ENCODE measurements at places on chromosomes 13 and 19.

- peak; percentile 27 for DNase-seq
Measured at GRCh38 chr13:24727731-24728601, 36.0 kb upstream of the RNF17 start.

DNA sequence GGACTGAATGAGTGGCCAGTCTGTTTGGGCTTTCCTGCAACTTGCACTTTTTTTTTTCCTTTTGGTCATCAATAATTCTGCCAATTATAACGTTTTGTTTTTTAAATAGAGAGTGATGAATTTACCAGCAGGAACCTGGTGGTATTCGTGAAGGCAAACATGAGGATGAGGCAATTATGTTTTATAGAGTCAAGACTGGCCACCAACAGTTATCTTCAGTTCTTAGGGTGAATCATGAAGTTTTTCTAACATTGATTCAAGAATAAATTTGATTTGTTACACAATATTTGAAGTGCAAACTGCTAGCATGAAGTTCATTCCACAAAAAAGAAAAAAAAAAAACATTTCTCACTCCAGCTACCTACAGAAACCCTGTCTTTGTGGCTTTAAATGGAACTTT is 244.5 kb downstream of the SPRY2 start:
- no peak for DNase-seq

DNA sequence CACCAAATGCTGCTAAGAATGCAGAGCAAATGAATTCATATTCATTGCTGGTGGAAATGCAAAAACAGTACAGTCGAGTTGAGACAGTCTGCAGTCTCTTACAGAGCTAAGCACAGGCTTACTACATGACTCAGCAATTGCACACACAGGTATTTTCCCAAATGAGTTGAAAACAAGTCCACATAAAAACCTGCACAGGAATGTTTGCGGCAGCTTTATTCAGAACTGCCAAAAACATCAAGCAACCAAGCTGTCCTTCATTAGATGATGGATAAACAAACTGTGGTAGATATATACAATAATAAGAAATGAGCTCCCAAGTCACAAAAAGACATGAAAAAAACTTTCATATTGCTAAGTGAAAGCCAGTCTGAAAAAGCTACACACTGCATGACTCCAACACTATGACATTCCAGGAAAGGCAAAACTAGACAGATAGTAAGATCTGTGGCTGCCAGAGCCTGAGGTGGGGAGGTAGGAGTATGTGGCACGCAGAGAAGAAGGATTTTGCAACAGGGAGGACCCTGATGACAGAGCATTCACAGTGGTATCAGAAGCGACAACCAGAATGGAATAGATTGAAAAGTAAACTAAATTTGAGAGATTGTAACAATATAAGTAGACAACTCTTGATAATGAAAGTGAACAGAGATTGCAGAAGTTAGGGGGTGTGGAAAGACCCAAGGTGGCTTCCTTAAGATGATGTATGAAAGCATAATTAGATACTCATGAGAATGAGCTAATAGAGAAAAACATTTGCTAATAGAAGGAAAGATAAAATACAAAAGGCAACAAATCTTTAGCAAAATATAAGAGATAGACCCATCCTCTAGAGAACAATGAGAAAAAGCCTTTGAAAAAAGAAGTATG is 52.7 kb downstream of the TSC22D1 start:
- no peak for DNase-seq

GRCh38 chr13:29936051-29936813 is 85.8 kb upstream of the UBL3 start:
- no peak for DNase-seq

DNA sequence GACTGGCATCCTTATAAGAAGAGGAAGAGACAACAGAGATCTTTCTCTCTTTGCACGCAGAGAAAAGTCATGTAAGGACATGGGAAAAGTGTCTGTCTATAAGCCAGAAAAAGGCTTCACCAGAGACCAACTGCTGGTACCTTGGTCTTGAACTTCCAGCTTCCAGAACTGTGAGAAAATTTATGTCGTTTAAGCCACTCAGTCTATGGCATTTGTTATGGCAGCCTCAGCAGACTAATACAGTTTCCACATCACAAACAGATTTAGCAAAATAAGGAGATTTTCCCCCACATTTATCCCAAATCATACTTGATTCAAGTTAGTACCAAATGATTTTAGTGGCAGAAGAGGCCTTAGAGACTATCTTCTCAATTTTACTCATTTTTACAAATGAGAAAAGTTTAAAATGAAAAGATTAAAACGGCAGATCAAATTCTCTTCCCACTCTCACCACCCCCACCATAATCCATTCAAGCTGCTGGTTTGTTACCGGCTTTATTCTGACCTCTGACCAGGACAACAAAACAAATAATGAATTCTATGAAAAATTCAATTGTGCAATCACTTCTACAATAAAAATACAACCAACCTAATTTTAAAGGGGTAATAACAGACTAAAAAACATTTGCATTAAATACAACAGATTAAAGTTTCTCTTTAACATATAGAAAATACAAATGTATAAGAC is 316.3 kb downstream of the TBC1D4 start:
- no peak for DNase-seq

GRCh38 chr13:67087527-67087926 is 142.6 kb downstream of the PCDH9 start:
- DNase-seq = no peak

DNA sequence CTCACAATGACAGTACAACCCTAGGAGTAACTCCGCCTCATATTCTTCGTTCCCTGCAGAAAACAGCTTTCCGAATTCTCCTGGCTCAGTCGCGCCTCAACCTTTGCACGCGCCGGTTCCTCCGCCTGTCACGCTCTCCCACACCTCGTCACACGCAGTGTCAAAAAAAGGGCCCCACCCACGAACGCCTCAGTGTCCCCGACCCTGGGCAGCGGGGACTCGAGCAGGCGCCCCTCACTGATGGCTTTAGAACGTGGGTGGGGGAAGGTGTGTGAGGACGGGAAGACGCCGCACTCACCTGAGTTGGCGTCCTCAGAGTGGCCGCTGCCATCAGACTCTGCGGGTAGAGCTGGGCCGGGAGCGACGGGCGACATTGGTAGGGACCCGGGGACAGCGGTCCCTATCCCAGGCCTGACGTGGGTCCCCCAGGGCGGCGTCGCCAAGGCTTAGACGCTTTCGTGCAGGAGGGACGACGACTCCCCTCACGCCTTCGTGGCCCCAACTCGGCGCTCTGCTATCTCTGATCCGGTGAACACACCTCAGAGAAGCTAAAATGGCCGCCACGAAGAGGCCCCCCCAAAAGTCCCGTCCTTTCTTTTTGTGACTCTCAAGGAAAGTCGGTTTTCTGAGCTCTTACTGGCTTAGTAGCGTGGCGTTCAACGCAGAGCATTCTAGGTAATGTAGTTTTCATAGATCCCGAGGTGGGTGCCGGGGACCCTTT is at the start of gene ZNF154:
Gene ZNF154, minus strand, starts transcription at position 564 of the 721 bp plus-strand sequence. Its CDS starts 233 bp downstream, at position 331.
- DNase-seq = peak; percentile 8

DNA sequence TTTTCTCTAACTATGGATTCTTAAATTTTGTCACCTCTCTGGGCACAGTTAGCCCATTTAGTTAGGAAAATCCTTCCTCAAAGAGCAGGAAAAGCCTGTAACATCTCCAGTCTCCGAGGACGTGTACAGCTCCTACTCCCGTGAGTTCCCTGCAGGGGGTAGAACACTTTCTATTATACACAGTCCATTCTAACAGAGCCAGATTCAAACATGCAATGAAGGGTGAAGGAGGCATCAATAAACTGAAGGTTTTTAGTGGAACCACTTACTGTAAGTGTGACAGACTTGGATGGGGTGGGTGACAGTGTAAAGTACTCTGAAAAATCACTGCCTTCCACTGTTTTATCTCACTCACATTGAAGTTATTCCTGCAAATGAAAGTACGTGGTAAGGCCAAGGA is 204.7 kb upstream of the DACH1 start:
- DNase-seq = no peak

DNA sequence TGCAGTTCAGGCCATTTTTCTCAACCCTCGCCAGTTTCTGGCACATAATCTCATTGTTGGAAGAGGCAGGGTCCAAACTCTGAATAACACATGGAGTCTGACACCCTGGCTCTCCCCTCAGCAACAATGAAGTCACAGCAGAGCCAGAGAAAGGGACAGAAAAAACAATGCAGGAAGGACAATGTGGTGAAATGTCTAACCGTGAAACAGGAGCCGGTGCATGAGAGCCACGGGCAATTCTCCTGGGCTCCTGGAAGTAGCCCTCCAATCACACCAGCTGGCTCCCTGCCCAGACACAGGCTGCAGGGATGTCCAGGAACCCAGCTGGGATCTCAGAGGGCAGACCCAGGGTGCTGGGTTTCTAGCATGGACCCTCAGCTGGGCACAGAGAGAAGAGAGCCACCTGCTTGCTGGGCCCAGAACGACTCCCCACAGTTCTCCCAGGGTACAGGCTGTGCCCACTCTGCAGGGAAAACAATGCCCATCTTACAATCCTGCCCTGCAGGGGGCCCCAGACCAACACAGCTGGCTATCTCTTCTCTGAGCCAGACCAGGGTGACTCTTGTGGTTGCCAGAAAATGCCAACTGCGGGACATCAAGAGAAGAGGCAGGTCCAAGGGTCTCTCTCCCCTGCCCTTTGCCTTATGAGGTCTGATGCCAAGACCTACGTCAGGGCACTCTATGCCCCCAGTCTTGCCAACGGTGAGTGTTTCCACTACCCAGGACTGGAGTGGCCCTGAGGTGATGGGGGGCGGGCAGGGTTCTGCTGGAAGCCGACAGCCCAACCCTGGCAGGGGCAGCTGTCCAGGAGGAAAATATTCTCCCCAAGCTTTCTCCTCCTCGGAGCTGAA is 64.5 kb downstream of the CEBPG start:
- DNase-seq = no peak
